ENCODE measurements at places on chromosomes 3 and 15.

DNA sequence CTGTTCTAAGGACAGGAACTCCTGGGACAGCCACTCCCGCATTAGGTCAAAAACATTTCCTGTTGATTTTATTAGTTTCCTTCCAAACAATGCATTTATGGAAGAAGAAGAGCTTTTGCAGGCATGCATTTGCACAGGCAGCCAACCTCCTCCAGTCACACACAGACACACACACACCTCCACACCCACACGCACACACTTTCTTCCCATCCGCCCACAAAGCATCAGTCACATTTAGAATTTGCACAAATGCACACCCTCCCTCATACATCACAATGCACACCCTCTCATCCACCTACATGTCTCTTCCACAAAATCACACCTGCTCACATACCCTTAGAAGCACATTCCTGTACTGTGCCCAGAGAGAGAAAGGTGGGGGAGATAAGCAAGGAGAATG lies 4.1 kb upstream of the TYRO3 start:
- DNase-seq, result no peak

DNA sequence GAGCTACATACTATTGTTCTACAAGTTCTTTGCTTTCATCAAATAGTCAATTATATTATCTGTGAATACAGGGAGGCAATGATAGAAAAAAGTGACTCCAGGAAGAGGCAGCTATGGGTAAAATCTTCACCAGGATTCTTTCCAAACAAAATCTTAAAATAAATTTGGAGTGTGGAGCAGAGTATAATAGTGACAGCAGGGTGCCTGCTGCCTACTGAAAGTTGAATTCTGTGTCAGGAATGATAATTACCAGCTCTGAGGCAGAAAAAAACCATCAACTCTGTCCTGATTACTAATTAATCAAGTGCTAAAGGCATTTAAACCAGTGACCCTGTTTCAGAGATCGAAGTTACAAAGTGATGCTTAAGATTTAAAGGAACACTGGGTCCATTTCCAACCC lies 148.0 kb downstream of the DIPK2A start:
- DNase-seq, result no peak

DNA sequence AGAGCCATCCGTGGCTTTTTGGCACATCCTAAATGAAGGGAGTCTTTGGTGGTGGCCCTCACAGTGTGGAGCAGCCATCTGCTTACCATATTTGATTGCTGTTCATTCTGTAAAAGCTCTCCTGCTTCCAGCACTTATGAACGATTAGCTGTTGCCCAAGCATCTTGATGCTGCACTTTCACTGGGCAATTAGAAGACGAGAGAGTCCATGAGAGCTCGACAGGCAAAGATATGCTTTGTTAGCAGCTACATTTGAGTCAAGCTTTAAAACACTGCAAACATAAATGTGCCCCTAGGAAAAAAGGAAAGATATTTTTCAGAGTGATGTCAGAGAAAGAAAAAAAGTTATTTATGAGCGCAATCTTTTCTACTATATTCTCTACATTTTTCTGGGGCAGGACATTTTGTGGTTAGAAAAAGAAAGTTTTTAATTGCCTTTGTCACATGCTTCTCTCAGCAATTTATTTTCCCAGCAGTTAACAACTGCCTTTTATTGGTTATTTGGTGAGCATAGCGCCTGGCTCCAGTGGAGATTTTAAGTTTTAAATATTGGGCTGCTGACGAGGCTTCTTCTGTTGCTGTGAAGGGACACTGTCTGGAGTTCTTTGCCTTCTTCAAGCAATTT lies 468.4 kb downstream of the C3orf38 start:
- DNase-seq, result no peak

DNA sequence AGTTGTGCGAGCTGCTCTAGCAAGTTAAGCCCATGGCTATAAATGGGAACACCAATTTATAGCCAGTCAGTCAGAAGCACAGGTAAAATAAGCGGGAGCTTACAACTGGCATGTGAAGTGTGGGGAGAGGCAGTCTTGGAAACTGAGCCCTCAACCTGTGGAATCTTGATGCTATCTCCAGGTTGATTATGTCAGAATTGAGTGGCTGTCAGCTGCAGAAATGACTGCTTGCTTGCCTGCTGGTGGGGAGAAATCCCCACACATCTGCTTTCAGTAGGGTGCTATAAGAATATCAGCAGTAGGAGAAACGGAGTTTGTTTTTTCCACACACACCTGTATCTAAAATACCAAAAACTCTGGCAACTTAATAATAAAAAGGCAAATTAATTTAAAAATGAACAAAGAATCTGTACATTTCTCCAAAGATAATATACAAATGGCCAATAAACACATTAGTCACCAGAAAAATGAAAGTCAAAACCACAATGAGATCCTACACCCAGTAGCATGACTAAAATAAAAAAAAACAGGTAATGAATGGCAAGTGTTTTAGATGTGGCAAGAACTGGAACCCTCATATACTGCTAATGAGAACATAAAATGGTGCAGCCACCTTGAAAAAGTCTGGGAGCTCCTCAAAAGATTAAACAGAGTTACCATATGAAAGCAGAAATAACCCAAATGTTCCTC lies 26.0 kb upstream of the MAP4 start:
- no peak for DNase-seq

GRCh38 chr3:142028243-142028777 lies 121.0 kb downstream of the TFDP2 start:
- no peak for DNase-seq

DNA sequence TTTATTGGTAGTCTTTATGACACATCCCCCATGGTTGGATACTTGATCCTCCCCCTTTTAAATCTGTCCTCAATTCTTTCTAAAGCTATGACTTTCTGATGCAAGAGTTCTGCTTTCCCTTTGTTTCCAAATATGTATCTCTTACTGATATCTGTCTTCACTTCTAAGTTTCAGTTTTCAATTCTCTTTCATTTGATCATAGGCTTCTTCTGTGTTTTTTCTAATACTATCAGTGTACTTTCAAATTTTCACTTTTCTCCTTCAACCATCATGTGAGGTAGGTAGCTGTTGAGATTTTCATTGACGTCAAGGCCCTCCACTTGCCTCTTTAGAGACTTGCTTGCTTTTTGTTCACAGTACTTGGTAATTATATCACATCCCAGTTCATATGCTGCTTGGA lies 436.5 kb downstream of the CNTN4 start:
- no peak for DNase-seq

DNA sequence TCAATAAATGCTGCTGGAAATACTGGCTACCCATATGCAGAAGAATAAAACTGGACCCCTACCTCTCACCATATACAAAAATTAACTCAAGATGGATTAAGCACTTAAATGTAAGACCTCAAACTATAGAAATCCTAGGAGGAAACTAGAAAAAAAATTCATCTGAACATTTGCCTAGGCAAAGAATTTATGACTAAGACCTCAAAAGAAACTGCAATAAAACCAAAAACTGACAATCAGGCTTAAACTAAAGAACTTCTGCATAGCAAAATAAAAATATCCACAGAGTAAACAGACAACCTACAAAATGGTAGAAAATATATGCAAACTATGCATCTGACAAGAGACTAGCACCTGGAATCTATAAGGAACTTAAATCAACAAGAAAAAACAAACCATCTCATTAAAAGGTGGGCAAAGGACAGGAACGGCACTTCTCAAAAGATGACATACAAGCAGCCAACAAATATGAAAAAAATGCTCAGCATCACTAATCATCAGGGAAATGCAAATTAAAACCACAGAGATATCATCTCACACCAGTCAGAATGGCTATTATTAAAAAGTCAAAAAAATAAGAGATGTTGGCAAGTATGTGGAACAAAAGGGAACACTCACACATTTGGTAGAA lies 47.0 kb downstream of the MYO9A start:
- DNase-seq, result no peak

DNA sequence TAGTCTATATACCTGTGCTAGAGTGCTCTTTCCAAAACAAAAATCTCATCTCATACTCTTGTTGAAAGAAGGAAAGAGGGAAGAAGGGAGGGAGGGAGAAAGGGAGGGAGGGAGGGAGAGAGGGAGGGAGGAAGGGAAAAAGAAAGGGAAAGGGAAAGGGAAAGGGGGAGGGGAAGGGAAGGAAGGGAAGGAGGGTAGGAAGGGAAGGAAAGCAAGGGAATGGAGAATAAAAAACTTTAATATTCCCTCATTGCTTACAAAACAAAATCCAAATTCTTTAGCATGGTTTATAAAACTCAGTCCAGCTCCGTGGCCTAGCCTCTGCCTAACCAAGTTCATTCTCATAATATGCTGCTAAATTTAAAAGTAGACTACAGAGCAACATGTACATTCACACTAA lies 104.5 kb downstream of the ERC2 start:
- DNase-seq, result no peak

DNA sequence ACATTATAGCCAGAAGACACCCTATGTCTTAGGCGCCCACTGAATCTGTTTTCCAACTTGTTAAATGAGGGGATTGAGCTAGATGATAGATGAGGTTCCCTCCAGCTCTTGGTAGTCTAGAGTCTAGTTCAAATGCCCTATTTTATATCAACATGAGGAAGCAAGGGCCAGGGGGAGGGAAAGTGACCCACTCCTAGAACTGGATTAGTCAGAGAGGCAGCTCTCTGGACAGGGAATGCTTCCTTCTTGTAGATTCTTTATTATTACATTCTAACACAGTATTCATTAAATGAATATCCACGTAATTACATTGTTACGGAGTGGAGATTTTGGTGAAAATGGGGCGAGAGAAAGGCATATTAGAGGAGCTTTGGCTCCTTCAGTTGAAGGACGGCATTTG lies 89.5 kb downstream of the RAD18 start:
- DNase-seq, result no peak

DNA sequence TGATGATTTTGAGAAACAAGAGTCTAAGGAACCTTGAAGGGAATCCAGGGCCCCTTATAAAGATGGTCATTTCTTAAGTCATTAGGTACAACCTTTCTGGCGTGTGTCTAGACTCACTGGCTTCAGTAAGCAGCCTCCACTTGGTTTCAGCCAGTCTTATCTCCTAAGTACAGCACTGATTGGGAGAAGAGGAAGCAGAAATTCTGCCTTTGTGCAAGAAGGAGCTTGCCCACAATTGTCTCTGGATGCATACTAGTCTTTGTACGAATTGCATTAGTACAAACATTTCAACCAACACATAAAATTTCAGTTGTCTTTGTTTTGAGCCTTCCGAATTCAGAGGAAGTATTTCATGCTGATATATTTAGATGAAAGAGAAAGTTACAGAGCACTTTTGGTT lies 139.4 kb downstream of the SLCO3A1 start:
- DNase-seq, result no peak

DNA sequence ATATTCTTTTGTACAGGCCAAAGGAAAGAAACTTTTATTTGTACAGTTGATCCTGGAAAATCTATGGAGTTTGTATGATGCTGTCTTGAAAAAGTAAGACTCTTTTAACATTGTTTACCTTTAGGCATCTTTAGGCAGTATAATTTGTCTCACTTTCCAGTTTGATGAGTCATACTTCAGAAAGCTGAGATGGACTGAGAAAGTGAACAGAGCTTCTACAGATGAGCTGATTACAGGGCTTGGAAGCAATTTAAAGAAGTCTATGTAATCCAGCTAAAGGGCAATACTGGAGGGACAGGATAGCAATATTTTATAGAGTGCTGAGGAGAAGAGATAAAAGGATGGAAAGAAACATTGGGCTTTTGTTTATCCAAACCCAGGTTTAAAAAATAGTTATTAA lies 123.5 kb upstream of the GOLGA6L4 start:
- DNase-seq, result no peak

DNA sequence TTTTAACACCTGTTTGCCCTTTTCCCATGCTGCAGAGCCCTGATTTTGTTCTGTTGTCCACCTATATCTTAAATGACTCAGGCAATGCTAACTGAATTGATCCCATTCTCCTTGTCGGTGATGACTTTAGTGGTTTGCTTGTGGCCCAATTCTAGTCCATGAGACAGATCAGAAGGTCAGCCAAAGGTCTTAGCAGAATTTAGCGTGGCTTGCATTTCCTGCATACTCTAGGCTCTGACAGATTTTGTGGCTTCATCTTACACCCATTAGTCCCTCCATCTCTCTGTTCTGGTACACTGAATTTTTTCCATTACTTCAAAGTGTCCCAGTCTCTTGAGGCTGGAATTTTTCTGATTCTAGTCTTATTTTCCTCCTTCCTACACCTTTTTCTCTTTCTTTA lies 161.9 kb downstream of the STAC start:
- no peak for DNase-seq

DNA sequence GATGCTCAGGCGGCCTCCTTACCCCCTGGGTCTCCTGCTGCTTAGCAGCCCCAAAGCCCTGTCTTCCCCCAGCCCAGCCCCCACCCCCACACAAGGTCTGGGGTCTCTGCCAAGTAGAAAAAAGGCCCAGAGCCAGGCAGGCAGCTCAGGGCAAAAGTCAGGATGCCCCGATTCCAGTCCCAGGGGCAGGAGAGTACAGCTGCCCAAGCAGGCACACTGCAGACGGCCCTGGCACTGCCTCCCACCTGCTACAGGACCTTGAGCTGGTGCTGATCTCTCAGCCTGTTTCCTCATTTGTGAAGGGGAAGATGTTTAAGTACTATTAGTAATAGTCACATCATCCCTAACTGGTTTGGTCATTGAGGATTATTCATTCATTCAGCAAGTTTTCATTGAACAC lies 12.6 kb downstream of the TMEM43 start:
- DNase-seq, result no peak

DNA sequence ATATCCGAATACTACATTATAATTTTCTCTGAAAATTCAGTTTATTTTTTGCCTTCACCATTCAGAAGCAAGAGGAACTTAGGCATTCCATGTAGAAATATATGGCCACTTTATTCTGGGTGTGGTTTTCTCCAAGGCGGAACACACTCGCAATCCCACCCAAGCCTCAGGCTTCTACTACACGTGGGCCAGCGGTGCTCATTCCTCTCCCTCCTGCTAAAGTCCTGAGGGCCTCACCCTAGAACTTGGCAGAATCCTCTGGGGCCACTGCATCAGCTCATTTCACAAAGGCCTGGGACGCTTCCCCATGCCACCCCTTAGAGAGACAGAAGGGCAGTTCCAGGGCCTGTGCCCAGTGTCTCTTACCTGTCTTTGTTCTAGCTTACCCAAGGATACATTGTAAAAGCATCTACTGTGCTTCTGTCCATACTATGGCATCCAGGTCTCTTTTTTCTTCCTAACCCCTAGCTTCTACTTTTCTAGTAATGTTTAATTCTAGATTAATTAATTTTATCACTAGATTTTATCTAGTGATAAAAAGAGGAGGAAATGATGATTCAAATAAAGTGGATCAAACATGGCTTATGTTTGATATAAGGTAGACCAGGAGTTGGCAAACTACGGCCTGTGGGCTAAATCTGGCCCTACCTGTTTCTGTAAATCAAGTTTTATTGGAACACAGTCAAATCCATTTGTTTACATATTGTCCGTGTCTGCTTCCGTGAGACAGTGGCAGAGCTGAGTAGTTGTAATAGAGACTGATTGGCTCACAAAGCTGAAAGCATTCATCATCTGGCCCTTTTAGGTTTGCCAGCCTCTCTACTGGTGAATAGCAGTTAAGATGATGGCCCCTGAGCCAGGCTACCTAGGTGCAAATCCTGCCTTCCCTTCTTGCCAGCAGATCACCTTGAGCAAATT lies 29.8 kb downstream of the LARS2 start:
- DNase-seq, result no peak

DNA sequence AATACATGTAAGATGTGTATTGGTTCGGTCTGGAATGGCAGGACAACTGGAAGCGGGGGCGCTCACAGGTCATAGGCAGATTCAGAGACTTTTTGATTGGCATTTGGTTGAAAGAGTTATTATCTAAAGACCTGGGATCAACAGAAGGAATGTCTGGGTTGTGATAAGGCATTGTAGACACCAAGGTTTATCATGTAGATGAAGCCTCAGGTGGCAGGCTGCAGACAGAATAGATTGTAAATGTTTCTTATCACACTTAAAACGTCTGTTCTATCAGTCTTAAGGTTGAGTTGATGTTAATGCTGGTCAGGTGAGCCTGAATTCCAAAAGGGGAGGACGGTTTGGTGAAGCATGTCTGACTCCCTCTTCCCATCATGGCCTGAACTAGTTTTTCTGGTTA lies 295.9 kb upstream of the PROK2 start:
- DNase-seq, result no peak
